ENCODE measurements at places on chromosomes 1 and 21.

DNA sequence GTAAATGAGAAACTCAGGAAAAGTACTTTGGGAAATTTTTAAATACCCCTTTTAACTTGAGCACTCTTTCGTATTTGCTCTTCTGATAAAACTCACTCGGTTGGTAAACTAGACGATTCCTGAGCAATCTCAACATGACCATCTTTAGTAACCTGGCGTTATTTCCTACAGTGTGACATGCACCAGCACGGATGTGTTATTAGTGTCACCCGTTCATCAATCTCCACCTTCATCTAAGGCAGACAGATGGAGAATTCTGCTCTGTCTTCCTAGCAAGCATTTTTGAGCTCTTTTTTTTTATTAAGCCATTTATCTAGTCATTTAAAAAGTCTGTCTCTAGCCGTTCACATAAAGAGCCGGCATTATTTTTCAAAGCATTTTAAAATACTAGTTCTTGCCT is 155.2 kb downstream of the DISP1 start:
- no peak for DNase-seq

- DNase-seq = no peak
Measured at GRCh38 chr1:82116105-82116504, 315.4 kb downstream of the ADGRL2 start.

GRCh38 chr1:109281680-109282496 is 1.1 kb downstream of the PSRC1 start:
- no peak for DNase-seq

DNA sequence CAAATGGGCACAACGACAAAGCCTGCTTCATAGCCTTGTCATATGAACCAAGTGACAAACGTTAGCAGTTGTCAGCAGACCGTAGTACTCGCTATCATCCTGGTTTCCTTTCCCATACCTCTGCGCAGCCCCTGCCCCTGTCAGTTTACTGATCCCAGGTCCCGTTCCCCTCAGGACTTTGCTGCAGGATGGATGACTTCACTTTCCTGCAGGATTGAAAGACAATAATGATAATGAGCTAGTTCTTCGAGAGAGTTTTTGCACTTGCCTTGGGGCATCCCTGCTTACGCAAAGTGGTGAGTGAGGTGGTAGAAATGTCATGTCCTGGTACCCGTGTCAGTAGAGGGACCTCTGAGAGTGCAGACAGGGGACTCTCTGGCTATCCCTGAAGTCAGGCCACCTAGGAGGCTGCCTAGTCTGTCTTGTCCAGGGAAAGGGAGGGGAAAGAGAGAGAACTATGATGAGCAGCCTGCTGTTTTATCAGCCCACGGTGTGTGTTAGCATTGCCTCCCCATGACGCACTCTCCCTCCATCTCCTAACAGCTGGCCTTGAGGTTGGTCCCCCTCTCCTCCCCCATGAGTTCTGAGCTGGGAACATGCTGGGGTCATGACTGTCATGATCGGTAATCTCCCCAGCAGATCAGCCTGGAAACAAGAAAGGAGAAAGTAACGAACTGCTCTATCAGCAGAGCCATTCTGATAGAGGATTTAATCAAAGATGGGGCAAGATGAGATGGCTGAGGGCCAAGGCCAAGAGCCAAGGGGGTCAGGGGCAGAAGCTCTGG is 53.7 kb downstream of the ELK4 start:
- no peak for DNase-seq

DNA sequence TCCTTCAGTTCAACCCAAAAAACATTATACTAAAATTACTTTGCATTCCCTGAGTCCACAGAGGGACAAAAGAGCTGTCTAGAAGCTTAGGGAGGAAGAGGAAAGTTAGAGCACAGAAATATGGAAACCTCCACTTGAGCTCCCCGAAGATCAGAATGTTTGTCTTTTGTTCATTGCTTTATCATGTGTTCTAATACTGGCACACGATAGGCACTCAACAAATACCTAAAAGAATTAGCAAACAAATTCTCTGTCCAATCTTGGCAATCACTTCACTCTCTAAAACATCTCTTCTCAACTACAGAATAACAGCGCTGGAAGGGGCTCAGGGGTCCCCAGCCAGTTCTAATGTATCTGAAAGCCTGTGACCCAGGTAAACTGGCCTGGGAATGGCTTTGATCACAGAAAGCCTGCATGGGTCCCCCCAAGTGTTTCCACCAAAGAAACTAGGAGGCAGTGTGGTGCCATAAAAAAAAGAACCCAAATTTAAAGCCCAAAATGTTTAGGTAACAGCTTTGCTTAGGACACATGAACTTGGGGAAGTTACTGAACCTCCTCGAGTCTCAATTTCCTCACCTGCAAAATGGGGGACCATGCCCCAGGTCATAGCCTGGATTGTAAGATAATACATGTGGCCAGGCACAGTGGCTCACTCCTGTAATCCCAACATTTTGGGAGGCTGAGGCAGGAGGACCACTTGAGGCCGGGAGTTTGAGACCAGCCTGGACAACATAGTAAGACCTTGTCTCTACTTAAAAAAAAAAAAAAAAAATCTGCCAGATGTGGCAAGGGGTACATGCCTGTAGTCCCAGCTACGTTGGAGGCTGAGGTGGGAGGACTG is 45.8 kb downstream of the SSBP3 start:
- DNase-seq = no peak

GRCh38 chr1:24535021-24535424 is 20.9 kb upstream of the NCMAP start:
- DNase-seq = no peak

DNA sequence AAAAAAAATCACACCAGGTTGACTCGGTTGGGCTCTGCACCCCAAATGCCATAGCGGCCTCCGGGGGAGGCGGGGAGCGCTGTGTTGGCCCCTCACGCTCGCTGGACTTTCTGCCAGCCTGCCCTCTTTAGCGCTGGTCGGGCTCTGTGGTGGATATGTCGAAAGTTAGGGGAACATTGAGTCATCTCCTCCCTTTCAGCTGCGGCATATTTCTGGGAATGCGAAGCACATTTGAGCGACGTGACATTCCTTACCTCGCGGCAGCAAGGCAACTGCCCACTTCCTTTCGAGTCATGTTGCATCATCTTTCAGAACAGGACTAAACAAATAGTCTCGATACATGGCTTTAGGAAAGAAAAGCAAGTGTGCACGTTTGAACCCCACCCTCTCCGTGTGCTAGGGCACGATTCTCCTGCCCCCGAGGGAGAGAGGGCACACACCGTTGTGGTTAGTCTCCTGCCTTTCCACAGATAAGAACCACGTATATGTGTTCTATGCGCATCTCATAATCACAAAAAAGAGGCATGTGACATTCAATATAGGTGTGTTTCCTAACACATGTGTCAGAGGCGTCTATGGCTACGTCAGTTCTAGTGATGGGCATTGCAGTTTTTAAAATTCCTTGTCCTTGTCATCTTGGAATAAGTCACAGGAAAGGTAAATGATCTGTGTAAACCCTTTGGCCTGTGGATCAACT is 105.9 kb upstream of the SLC45A1 start:
- DNase-seq = peak; percentile 78

- DNase-seq = peak; percentile 58
Measured at GRCh38 chr1:175338387-175339135, 146.0 kb upstream of the KIAA0040 start.

DNA sequence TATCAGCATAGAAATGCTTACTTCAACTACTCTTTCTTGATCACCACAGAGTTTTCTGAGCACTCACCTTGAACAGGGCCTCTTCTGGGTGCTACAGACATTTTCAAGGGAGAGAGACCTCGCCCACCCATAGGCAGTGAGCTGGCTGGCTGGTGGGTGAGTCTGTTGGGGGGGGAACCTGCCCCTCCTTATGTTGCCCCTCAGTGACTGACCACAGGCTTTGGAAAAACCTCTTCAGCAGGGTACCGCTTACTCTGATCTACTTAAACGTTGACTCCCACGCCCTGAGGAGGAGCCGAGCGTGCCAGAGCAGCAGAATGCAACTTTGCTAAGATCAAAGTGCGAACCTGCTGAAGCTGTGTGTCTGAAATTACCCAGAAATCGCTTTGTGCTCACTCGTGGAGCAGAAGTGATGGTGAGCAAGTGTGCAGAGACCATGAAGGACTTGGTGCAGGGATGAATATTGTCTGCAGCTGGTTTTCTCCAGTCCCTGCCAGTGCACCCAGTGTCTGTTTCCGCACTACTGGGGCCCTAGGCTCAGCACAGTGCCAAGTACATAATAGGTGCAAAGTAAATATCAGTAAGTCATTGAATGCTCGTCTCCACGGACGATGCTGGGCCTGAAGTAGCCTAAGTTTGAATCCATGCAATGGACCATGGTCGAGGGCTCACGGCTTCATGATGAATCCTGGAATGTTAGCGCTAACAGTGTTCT is 158.7 kb upstream of the IRF2BP2 start:
- no peak for DNase-seq

- DNase-seq = no peak
Measured at GRCh38 chr1:240387051-240387450, 224.9 kb downstream of the GREM2 start.

- no peak for DNase-seq
Measured at GRCh38 chr1:88221411-88221810, 462.7 kb upstream of the PKN2 start.

- no peak for DNase-seq
Measured at GRCh38 chr1:39094685-39095084, 68.5 kb downstream of the NDUFS5 start.

DNA sequence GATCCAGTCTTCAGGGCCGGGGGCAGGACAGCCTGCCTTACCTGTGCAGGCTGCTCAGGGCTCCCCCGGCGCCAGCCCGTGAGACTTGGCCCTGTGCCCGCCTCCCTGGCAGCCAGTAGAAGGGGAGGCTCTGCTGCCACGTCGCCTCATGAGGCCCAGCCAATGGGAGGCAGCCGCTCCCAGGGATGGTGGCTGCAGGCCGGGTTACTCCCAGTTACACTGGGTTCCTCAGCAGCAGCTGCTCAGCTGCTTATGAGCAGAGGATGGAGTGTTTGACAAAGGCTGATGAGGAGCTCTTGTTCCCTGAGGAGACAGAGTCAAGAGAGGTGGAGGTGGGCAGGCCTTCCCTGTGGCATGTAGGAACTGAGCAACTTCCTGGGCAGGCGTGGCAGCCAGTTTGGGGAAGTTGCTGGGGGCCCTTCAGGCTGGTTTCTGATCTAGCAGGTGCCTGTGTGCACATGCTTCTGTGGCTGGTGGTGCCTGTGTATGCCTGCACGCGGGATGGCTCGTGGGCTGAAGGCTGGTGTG is 5.5 kb downstream of the MFSD2A start:
- DNase-seq = peak; percentile 54

- no peak for DNase-seq
Measured at GRCh38 chr1:183702087-183702812, 49.1 kb upstream of the APOBEC4 start.

Data from HT-29 (cell line).